Spinal cord (tissue), 10 donors: ENCODE measurements at places on chromosomes 3 and 15.

- no peak for DNase-seq
These were observed 75.6 kb upstream of the CHRNB4 start for GRCh38 chr15:78716651-78717050.

- DNase-seq = no peak
These were observed 364.6 kb upstream of the EPHA6 start for GRCh38 chr3:96449803-96450202.

GRCh38 chr3:57130571-57131209 lies 34.5 kb downstream of the IL17RD start:
- DNase-seq = no peak

GRCh38 chr3:52554026-52554755 lies 17.8 kb downstream of the UQCC5 start:
- DNase-seq = no peak

GRCh38 chr15:36501063-36501678 lies 78.3 kb upstream of the CDIN1 start:
- peak; percentile 95 for DNase-seq

GRCh38 chr3:61664105-61664482 lies 102.7 kb downstream of the PTPRG start:
- peak; percentile 65 for DNase-seq

GRCh38 chr3:13884851-13885703 lies 5.2 kb upstream of the WNT7A start:
- no peak for DNase-seq

- peak; percentile 74 for DNase-seq
These were observed 8.4 kb upstream of the ATR start for GRCh38 chr3:142586803-142587406.

- no peak for DNase-seq
These were observed 19.9 kb upstream of the TPM1 start for GRCh38 chr15:63022663-63023062.

DNA sequence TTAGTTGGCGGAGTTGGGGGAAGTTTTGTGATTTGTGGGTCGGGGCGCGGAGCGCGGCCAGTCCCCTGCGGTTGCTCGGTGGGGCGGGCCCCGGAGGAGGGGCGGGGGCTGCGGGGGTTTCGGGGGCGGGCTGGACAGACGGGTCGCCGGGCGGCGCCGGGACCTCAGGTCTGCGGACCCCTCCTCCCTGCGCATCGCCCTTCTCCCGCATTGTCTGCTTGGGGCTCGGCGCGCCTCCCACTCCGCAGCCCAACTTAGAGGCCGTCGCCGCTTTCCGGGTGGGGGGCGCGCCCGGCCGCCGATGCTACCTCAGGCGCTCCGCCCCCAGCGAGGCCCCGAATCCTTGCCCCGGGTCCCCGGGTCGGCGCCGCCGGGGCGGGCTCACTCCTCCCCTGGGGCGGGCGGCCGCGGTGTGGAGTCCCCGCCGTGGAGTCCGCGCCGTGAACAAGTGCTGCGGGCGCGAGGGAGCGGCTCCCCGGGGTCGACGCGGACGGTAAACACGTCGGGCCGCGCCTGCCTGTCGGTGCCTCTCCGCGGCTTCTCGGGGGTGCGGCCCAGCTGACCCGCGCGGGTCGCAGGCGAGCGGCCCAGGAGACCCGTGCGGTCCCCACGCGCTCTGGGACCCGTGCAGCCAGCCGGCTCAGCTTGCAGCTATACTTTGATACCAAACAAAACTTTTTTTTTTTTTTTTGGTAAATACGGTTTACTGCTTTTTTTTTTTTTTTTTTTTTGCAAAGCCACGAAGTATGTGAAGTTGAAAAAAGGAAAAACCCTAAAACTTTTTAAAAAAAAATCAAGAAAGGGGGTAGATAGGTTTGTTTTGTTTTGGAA lies 624 bp downstream of the AKAP13 start:
- no peak for DNase-seq

- no peak for DNase-seq
These were observed 398.3 kb upstream of the PPP2R3A start for GRCh38 chr3:135567223-135567622.

DNA sequence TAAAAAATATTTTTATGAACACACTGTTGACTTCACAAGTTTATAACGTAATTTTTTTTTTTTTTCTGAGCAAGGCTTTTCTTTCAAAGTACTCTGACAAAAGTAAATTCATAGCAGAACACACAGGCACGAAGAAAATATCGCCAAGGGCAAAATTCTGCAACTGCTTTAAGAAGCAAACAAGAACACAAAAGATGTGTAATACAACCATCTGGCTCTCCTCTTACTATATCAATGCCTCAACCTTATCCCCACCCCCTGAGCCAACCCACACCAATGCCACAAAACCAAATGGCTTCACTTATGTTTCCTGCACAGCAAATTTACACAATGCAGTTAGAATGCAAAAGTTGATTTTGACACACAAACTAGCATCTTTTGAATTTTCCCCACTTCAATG lies 274.2 kb downstream of the FOXP1 start:
- no peak for DNase-seq

- no peak for DNase-seq
These were observed 5.9 kb upstream of the GP9 start for GRCh38 chr3:129054605-129055104.

DNA sequence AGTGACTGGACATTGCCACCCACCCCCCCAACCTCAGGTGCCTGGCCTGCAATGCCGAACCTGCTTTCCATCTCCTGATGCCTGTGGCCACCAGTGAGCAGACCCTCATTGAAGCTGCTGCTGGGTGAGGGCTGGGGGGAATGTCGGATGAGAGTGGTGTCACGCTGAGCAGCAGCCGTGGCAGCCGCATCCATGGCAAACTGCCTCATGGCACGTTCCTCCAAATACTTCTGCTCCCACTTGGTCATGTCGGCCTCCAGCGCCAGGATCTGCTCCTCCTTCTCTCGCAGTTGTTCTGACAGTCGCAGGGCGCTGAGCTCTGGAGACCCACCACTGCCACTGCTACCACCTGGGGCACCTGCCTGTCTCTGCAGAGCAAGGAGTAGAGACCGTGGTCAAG lies 14.2 kb downstream of the AMOTL2 start:
- no peak for DNase-seq

- DNase-seq = no peak
These were observed 94.1 kb upstream of the STRIT1 start for GRCh38 chr3:155387571-155387970.

GRCh38 chr3:41769106-41769505 lies 192.8 kb downstream of the ULK4 start:
- DNase-seq = no peak

DNA sequence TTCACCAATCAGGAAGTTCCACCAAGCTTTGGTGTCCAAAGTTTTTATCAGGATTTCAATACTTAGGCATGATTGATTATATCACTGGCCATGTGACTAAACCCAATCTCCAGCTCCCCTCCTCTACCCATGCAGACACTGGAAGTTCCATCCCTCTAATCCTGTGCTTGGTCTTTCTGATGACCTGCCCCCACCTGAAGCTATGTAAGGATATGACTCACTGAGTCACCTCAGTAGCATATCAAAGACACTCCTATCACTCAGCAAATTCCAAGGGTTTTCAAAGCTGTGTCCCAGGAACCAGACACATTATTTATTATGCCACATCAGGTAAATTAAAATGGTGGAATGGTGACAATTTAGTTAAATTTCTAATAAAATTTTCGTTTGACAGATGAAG lies 158.9 kb downstream of the TAFA4 start:
- no peak for DNase-seq

DNA sequence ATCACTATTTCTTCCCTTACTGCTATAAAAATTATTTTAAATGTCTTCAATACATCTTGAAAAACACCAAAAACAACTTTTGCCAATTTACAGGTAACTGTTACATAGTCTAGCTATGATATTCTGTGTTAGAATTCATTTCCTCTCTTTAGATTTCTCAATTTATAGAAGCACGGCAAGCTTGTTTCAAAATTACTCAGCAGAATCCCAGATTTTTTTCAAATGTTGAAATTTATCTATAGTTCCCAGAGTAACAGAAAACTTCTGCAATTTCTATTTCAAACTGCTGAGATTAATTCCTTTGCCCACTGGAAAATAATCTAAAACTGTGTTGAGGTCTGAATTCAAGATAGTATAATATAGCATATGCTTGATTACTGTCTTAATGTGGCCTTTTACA lies 41.2 kb downstream of the CCPG1 start:
- no peak for DNase-seq

DNA sequence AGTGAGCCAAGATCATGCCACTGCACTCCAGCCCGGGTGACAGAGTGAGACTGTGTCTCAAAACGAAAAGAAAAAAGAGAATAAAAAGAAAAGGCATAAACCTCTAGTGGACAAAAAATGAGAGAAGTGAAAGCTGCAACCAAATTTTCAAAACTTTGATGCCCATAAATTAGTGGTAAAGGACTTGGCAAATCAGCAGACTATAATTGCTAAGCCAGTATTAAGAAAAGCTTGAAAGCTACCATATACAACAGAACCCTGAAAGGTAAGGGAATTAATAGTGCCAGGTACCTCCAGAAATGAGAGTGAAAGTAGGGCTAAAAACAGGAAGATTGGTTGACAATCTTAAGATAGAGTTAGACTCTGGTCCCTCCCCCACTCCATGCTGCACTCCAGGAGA lies 32.9 kb upstream of the SLC22A13 start:
- no peak for DNase-seq

- DNase-seq = no peak
These were observed 40.9 kb downstream of the MCCC1 start for GRCh38 chr3:183058351-183058750.

DNA sequence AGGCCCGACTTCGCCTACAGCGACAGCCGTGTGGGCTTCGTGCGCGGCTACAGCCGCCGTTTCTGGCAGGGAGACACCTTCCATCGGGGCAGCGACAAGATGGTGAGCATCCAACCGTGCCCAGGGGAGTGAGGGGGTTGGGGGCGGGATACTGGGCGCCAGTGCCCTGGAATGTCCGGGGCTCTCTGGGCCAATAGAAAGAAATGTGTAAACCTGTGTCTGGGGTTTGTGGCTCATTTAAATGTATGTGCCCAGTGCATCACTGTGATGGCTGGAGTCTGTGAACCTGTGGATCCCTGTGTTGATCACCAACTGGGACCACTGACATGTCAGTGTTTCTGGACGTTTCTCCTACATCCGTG lies 423 bp downstream of the CHAC1 start:
- DNase-seq = no peak

DNA sequence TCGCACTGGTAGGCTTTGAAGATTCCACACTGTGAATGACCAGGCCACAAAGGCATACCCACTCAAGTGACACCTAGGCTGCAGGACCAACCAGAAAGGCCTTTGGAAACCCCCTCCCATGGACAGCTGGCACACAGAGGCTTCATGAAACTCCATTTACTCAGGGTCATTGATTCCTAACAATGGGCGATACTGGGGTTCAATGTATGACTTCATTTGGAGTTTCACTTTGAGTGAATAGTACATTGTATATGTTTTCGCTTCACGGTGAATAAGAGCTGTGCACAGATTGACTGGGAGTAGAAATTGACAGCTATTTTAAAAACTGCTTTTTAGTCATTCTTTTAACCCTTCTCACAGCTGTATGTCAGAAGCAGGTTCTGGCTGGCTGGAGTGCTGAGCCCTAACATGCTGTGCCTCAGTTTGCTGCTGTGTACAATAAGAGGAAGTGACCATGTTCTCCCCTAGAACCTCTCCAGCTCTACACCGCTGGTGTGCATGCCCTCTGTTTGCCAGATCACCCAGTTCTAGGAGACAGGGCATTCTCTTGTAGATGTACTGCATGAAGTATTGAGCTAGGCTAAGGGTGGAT lies 15.4 kb upstream of the CX3CR1 start:
- no peak for DNase-seq

DNA sequence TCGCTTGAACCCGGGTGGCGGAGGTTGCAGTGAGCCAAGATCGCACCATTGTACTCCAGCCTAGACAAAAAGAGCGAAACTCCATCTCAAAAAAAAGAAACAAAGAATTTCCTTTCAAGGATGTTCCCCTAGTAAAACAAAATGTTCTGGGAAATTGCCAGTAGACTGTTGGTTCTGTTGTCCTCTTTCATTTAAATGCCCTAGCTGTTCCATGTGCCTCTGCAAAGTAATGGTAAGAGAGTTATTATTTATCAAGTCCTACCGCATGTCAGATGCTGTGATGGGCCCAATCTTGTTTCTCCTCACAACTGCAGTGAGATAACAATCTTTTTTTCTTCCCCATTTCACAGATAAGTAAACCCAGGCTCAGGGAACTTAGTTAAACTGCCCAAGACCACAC lies 254.3 kb upstream of the TPM1 start:
- DNase-seq = no peak

GRCh38 chr3:48896936-48897335 lies 1.7 kb downstream of the SLC25A20 start:
- DNase-seq = no peak

GRCh38 chr15:68372291-68372811 lies 59.6 kb downstream of the ITGA11 start:
- no peak for DNase-seq

GRCh38 chr3:23314981-23315762 lies 112.0 kb downstream of the UBE2E2 start:
- DNase-seq = no peak

DNA sequence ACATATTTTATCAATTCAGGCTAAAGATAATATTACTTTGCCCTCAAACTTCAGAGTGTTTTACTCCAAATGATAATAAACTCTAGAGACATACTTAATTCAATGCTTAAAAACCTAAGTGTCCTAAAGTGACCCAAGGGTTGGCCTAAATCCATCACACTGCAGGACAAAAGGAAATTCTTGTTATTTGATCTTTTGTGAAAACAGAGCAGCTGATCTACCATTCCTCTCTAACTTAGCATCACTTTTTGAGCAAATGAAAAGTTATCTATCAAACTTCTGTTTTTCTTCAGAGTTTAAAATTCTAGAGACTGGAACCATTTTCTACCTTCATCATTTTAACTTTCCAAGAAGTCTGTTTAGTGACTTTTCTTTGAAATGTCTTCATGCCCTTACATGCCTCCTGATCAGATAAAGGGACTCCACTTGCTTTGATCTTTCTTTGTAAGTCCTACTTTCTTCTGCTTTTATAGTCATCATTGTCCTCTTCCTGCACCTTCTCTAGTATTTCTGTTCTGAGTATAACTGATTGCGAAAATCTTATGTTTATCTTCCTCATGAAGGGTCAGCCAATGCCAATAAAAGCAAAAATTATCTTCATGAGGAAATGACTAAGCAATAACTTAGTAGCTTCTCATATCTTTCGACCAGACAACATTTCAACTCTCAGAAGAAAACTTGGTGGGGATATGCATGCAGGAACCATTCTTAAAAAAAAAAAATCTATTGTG lies 378.7 kb upstream of the TGFBR2 start:
- DNase-seq = no peak

DNA sequence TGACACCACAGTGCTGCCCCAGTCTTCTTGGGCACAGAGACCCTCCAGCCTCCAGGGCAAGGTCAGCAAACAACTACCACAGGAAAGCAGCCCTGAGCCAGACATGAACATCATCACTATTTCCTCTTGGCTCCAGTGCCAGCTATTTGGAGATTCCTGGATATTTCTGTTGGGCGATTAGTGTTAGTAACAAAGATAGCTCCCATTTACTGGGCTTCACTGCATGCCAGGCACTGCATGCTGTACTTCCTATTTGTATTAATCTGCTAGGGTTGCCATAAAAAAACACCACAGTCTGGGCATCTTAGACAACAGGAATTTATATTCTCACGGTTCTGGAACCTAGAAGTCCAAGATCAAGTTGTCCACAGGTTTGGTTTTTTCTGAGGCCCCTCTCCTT lies 255.1 kb upstream of the STT3B start:
- DNase-seq = no peak
